ENCODE measurements at places on chromosomes 13 and 19.

- H3K4me3 ChIP-seq, result no peak overlapping the region
- H3K36me3 ChIP-seq, result no peaks in the 10 kb centered on the region
- no peak overlapping the region for H3K27ac ChIP-seq
- H3K4me1 ChIP-seq, result no peaks in the 10 kb centered on the region
These were observed 988 bp downstream of the LRRC4B start for GRCh38 chr19:50567052-50567841.

DNA sequence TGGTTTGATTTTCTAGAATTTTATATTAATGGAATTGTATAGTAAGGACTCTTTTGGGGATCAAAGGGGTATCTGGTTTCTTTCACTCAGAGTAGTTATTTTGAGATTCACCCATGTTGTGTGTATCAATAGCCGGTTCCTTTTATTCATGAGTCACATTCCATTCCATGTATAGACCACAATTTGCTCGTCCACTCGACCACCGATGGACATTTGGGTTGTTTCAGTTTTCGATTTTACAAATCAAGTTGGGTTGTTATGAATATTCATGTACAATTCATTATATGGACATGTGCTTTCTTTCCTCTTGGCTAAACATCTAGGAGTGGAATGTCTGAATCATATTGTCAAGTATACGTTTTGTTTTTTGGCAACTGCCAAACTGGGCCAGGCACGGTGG lies 9.6 kb upstream of the EMP3 start:
- peaks cover 7% of the 10 kb centered on the region for H3K4me1 ChIP-seq
- H3K27me3 ChIP-seq, result no peaks in the 10 kb centered on the region
- no peak overlapping the region for H3K4me3 ChIP-seq
- no peak overlapping the region for H3K27ac ChIP-seq
- no peaks in the 10 kb centered on the region for H3K36me3 ChIP-seq

- peaks cover 36% of the 10 kb centered on the region for H3K4me1 ChIP-seq
- H3K27ac ChIP-seq, result no peak overlapping the region
- H3K4me3 ChIP-seq, result no peak overlapping the region
- no peak for DNase-seq
- no peaks in the 10 kb centered on the region for H3K27me3 ChIP-seq
These were observed 6.3 kb upstream of the ANKRD10 start for GRCh38 chr13:110921209-110921608.

GRCh38 chr13:49444524-49445395 lies 686 bp downstream of the SETDB2 start:
- H3K36me3 ChIP-seq, result no peaks in the 10 kb centered on the region
- no peaks in the 10 kb centered on the region for H3K4me1 ChIP-seq
- peak overlapping the region; percentile 93 for H3K27ac ChIP-seq

- H3K36me3 ChIP-seq, result no peaks in the 10 kb centered on the region
- H3K4me3 ChIP-seq, result no peak overlapping the region
- H3K27ac ChIP-seq, result no peak overlapping the region
- H3K27me3 ChIP-seq, result no peaks in the 10 kb centered on the region
These were observed 8.5 kb upstream of the UBE2L5 start for GRCh38 chr13:30413842-30414241.

- H3K36me3 ChIP-seq, result peaks cover 12% of the 10 kb centered on the region
- peak overlapping the region; percentile 3 for H3K27ac ChIP-seq
- no peaks in the 10 kb centered on the region for H3K27me3 ChIP-seq
- no peak overlapping the region for H3K4me3 ChIP-seq
- H3K4me1 ChIP-seq, result peaks cover 5% of the 10 kb centered on the region
These were observed 2.8 kb downstream of the SERTAD1 start for GRCh38 chr19:40422748-40423566.

DNA sequence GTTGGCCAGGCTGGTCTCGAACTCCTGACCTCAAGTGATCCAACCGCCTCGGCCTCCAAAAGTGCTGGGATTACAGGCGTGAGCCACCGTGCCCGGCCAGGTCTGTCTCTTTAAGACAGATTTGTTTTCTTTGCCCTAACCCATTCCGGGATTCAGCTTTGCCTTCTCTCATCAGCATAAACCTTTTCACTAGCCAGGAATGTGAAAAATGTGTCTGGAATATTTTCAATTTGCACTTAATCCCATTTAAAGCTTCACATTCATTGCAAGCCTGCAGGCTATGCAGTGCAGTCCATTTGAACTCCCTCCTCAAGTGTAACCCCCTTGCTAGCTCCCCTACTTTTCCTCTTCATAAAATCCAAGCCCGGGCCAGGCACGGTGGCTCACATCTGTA lies 880 bp upstream of the TMEM160 start:
- peaks cover 5% of the 10 kb centered on the region for H3K4me1 ChIP-seq
- no peak overlapping the region for H3K27ac ChIP-seq
- no peaks in the 10 kb centered on the region for H3K36me3 ChIP-seq
- no peak for DNase-seq
- no peaks in the 10 kb centered on the region for H3K27me3 ChIP-seq

DNA sequence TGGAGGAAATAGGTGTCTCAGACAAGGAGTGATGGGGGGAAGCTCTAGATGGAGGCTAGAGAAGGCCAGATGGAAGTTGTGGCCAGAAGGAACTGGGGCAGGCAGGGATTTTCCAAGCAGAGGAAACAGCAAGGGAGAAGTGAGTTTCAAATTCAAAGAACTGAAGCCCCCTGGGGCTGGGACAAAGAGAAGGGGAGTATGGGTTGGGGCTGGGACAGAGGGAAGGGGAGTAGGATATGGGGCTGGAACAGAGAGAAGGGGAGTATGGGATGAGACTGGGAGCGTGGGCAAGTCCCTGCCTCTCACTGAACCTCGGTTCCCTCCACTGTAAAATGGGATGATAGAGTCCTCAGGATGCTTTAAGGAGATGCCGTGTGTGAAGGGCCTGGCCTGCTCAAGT lies 1.9 kb upstream of the GTF2F1 start:
- H3K27ac ChIP-seq, result no peak overlapping the region
- DNase-seq, result no peak
- no peak overlapping the region for H3K4me3 ChIP-seq

- no peak overlapping the region for H3K4me3 ChIP-seq
- DNase-seq, result no peak
- H3K4me1 ChIP-seq, result no peaks in the 10 kb centered on the region
- H3K27ac ChIP-seq, result no peak overlapping the region
These were observed 20.7 kb downstream of the POMP start for GRCh38 chr13:28679628-28680027.

- no peak overlapping the region for H3K4me3 ChIP-seq
- H3K36me3 ChIP-seq, result no peaks in the 10 kb centered on the region
- no peak for DNase-seq
- H3K4me1 ChIP-seq, result no peaks in the 10 kb centered on the region
- no peak overlapping the region for H3K27ac ChIP-seq
These were observed 71.0 kb downstream of the SIPA1L3 start for GRCh38 chr19:37977992-37978391.

Data from heart right ventricle (tissue), 16 donors.